Stimulated activated naive CD8-positive, alpha-beta T cell treated with anti-CD3 and anti-CD28 coated beads, Interleukin-15, Interleukin-2, amounts not matched to agents 100 U/mL and 50 U/mL, for 24 hours (primary cell): ENCODE measurements at places on chromosomes 5 and 9.

DNA sequence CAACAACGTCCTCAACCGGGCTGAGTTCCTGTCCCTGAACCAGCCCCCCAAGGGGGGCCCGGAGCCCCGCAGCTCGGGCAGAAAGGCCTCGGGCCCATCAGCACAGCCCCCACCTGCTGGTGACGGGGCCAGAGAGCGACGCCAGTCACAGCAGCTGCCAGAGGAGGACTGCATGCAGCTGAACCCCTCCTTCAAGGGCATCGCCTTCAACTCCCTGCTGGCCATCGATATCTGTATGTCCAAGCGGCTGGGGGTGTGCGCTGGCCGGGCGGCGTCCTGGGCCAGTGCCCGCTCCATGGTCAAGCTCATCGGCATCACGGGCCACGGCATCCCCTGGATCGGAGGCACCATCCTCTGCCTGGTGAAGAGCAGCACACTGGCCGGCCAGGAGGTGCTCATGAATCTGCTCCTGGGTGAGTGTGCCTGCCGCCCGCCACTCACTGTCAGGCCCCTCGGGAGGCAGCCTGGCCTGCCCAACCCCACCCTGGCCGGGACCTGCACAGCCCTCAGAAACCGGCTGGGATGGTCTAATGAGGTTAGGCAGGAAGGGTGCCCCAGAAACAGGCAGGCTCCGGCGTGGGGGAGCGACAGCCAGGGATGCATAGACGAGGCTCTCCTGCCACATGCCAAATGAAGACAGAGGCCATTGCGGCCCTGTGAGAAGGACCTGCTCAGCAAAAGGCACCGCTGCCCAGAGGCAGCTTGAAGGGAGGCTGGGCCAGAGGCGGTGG lies 678 bp downstream of the PLPP7 start:
- no peak for DNase-seq

GRCh38 chr5:103821361-103821760 lies 258.8 kb upstream of the NUDT12 start:
- DNase-seq, result no peak

- no peak for DNase-seq
Measured at GRCh38 chr9:90789862-90790261, 11.8 kb upstream of the SYK start.

GRCh38 chr5:180330810-180331646 lies 22.1 kb downstream of the GFPT2 start:
- no peak for DNase-seq

DNA sequence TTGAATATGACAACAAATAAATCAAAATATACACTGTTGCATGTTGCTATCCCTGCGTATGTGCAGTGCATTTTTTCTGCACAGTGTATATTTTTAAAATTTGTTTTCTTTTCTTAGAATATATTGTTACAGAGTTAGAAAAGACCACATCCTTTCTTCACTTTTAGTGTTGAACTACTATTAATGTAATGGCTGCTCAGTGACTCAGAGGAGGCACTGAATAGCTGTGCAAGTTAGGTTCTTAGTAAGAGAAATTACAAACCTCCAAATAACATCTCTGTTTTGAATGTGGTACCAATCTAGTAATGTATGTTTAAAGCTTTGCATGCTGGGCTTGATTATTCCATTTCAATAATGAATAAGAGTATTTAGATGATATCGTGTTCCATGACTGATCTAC lies 208.9 kb upstream of the PRR16 start:
- no peak for DNase-seq

DNA sequence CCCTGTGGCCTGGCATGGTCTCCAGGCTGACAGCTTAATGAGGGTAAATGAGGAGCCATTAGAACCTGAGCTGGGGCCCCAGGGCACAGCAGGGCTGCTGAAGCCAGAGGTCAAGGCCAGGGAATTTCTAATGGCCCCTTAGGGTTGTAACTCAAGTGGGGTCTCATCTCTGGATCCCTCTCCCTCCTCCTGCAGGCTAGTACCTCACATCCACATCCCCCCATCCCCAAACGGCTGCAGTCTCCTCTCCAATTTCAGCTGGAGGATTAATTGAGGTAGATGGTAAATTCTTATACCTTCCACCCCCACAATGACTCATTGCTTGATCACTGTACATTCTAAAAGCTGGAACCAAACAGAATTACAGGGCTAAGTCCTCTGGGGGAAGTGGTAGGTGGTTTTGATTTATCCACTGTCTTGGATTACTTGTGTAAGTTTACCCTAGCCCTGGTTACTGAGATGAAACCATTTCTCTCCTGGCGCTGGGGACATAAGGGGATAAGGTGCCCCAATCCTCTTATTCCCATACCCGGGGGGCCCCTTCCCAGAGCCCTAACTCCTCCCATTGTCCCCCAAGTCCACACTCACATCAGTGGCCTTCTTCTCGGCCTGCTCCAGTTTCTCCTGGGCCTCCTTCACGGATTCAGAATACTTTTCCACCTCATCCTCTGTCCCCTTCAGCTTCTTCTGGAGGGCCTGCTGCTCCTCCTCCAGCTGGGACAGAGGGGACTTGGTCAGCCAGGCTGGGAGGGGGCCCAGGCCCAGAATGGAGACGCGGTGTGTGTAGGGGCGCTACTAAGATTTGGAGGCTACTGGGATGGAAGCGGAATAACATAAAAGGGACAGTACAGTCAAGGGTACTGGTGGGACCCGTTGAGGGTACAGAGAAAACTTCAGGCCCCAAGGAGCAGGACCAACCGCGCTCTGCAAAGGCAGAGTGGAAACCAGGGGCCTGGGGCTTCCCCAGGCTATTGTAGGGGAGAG lies 875 bp downstream of the TPM2 start:
- DNase-seq, result no peak

DNA sequence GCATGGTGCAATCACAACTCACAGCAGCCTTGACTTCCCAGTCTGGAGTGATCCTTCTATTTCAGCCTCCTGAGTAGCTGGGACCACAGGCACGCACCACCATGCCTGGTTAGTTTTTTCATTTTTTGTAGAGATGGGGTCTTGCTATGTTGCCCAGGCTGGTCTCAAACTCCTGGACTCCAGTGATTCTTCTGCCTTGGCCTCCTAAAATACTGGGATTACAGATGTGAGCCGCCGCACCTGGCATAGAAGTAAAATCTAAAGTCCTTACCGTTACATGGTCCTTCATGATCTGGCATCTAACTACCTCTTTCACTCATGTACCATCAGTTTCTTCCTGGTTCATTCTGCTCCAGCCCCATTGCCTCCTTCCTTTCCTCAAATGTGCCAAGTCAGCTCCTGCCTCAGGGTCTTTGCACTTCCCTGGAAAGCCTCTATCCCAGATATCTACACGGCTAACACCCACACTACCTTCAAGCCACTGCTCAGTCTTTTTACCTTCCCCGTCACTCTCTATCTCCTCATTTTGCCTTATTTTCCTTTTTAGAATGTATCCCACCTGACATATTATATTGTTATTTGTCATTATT lies 6.9 kb upstream of the RBM27 start:
- DNase-seq, result no peak
